Body of pancreas (tissue), 4 donors: ENCODE measurements at places on chromosomes 3 and 15. TPM values are rescaled to one million over a fixed set of nuclear protein-coding genes. Genes with fewer than 3 reads are reported as not detected.

The CELSR3 gene
- total RNA-seq, result 2.6 TPM

DNA sequence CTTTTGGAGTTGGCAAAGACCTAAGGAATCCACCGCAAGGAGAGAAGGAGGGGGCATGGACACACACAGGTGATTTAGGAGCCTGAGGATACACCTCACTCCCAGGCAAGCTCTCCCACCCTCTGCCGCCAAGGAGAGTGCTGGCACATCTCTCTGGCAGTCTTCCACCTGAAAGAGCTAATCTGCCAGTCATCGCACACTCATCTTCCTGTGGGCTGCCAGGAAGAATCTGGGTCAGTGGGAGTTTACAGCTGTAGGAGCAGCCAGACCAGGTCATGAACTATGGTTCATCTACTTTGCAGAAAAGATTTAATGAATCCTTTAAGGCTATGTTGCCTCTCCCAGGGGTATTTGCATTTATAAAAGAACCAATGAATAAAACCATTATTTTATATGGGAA, 170.6 kb upstream of the TSC22D2 start:
- DNase-seq, result no peak
- H3K27ac ChIP-seq, result peak overlapping the region; percentile 66
- H3K27me3 ChIP-seq, result no peaks in the 10 kb centered on the region
- no peak overlapping the region for H3K4me3 ChIP-seq

The AADACL2 gene
- total RNA-seq, result not detected

DNA sequence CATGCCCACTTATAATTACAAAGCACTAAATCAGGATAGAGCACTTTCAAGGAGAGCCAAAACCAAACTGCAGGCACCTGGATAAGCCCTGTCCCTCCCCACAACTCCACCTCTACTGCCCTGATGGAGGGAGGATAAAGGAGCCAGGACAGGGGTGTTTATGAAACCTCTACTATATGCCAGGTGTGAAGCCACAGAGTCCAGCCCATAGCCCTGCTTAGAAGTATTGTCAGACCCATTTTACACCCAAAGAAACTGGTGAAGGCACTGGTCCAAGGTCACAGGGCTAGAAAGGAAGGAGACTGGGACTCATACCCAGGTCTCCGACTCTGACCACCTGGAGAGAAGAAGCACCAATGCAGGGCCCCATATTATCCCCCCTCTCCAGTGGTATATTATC, 48.7 kb downstream of the SH3BP5 start:
- no peaks in the 10 kb centered on the region for H3K4me1 ChIP-seq
- H3K4me3 ChIP-seq, result no peak overlapping the region
- no peak overlapping the region for H3K27ac ChIP-seq
- H3K27me3 ChIP-seq, result no peaks in the 10 kb centered on the region
- DNase-seq, result no peak

GRCh38 chr15:29319823-29320222, 50.2 kb upstream of the NSMCE3 start:
- H3K4me1 ChIP-seq, result no peaks in the 10 kb centered on the region
- H3K27ac ChIP-seq, result no peak overlapping the region
- no peaks in the 10 kb centered on the region for H3K36me3 ChIP-seq
- no peak overlapping the region for H3K4me3 ChIP-seq
- DNase-seq, result no peak
- no peaks in the 10 kb centered on the region for H3K27me3 ChIP-seq

The FAN1 gene
- 12.5 TPM for total RNA-seq

The GNAT1 gene
- total RNA-seq, result not detected

DNA sequence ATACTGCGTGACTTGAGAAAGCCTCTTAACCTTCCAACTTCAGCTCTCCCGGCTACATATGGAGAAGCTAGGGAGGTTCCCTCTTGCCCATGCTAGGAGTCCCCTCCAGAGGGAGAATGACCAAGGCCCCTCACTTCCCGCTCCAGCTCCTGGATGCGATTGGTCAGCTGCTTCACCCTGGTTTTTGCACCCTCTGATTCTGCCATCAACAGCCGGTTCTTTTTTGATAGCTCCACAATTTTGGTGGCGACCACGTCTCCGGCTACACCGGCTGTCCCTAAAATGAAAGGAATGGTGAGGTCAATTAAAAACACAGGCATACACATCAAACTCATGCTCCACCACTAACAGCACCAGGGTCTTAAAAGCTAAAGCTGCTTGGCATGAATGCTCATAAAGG, 20.6 kb downstream of the CCDC13 start:
- H3K4me3 ChIP-seq, result no peak overlapping the region
- H3K27me3 ChIP-seq, result no peaks in the 10 kb centered on the region
- no peak overlapping the region for H3K27ac ChIP-seq

The EPHB1 gene
- 1.3 TPM for total RNA-seq

The CRTAP gene
- 30.0 TPM for total RNA-seq

The SPINK8 gene
- total RNA-seq, result not detected

The TMCO5A gene
- total RNA-seq, result not detected

The CCR2 gene
- 1.8 TPM for total RNA-seq

DNA sequence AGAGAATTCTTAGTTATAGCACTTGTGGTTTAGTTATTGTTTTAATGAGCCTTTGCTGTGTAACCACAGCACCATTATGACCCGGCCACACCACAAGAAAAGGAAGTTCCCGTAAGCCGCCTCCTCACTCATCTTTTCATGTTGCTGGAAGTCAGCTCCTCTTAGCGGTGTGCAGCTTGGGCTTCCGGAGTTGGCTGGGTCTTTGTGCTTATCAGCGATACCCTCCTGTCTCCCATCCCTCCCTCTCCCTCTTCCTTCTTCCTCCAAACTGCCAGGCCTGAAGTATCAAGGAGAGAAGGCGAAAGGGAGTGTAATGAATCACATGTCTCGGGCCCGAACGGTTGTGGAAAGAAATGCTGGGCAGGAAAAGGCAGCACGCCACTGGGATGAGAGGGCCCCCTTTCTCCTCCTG, 353.5 kb downstream of the MCTP2 start:
- no peak overlapping the region for H3K27ac ChIP-seq
- no peak overlapping the region for H3K4me3 ChIP-seq
- no peaks in the 10 kb centered on the region for H3K27me3 ChIP-seq
- H3K4me1 ChIP-seq, result no peaks in the 10 kb centered on the region
- no peaks in the 10 kb centered on the region for H3K36me3 ChIP-seq
- no peak for DNase-seq

The CYP8B1 gene
- total RNA-seq, result not detected

The C2CD4B gene
- total RNA-seq, result 75.8 TPM

DNA sequence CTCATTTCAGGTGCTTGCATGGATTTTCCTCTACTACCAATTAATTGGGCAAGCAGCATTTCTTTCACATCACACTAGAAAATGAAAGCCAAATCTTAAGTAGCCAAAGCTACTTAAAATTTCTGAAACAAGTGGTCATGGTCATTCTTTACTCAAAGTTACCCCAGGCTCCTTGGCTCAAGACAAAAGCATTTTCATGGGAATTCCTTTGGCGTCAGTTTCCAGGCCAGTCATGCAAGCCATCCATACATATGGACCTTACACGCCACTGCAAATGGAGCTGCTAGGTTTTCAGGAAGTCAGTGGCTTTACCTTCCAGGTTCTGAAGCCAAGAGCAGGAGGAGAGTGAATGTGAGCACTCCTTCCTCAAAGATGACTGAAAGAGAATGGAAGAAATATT, 83.7 kb upstream of the IL12A start:
- no peak overlapping the region for H3K4me3 ChIP-seq
- no peaks in the 10 kb centered on the region for H3K36me3 ChIP-seq
- H3K27ac ChIP-seq, result no peak overlapping the region
- H3K4me1 ChIP-seq, result no peaks in the 10 kb centered on the region
- no peak for DNase-seq
